ENCODE measurements at places on chromosomes 11 and 22.

DNA sequence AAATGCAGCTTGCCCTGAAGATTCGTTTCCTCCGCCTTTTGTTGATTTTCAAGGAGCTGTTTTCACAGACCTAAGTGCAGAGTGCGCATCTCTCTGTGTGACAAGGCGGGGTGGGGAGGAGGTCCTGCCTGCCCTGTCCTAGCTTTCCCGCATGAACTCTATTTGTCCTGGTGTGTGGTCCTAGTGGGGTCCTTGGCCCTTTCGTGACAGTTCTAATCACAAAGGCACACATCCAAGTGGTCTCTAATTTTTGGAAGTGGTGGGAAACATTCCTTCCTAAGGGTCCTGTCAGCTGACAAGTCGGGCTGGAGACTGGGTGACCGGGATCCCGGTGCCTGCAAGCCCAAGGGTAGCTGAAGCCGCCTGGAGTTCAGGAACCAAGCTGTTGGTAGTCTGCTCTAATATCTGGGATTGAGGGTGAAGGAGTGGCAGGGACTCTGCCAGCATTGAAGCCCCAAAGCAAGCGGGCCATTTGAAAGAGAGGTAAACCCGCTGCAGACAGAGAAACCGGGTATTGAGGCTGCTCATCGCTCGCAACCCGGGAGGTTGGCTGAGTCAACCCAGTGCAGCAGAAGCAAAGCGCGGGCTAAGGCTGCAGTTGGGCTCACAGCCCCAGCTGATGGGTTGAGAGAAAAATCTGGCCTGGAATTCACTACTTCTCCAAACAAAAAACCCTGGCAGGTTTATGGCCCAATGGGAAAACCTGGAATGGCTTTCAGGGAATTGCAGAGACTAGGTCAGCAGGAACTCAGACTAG, 28.1 kb upstream of the FBXO3 start:
- no peak for DNase-seq

- DNase-seq = no peak
Measured at GRCh38 chr11:35978183-35978582, 34.3 kb downstream of the LDLRAD3 start.

- DNase-seq = no peak
Measured at GRCh38 chr11:8917157-8917825, 6.3 kb downstream of the AKIP1 start.

- DNase-seq = no peak
Measured at GRCh38 chr11:763073-763463, 14.2 kb downstream of the GATD1 start.

- DNase-seq = peak; percentile 55
Measured at GRCh38 chr22:46250783-46251125, 661 bp upstream of the CDPF1 start.
